ENCODE measurements at places on chromosomes 4 and X.

- no peak for DNase-seq
Measured at GRCh38 chrX:57289089-57289488, 2.6 kb downstream of the FAAH2 start.

- no peak for DNase-seq
Measured at GRCh38 chr4:5869966-5870619, 22.8 kb downstream of the CRMP1 start.

GRCh38 chr4:81164623-81165416, 50.2 kb downstream of the PRKG2 start:
- no peak for DNase-seq

GRCh38 chr4:124997124-124997523, 284.6 kb upstream of the ANKRD50 start:
- no peak for DNase-seq

DNA sequence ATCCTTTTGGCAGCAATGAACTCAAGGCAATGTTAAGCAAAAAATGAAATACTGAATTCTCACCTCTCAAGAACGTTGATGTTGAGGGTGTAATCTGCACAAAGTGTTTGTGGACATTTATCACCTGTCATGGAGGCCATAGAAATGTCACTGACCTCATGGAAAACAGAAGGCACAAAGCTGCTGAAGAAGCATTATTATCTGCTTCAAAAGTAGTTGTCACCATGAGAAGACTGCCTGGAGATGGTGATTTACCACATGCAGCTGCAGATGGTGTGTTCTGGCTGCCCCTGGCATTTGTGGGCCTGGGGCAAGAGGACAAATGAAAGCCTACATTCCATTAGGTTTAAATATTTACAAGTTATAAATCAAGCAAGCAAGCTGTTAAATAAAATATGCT, 116.8 kb upstream of the RPS6KA3 start:
- DNase-seq, result no peak

DNA sequence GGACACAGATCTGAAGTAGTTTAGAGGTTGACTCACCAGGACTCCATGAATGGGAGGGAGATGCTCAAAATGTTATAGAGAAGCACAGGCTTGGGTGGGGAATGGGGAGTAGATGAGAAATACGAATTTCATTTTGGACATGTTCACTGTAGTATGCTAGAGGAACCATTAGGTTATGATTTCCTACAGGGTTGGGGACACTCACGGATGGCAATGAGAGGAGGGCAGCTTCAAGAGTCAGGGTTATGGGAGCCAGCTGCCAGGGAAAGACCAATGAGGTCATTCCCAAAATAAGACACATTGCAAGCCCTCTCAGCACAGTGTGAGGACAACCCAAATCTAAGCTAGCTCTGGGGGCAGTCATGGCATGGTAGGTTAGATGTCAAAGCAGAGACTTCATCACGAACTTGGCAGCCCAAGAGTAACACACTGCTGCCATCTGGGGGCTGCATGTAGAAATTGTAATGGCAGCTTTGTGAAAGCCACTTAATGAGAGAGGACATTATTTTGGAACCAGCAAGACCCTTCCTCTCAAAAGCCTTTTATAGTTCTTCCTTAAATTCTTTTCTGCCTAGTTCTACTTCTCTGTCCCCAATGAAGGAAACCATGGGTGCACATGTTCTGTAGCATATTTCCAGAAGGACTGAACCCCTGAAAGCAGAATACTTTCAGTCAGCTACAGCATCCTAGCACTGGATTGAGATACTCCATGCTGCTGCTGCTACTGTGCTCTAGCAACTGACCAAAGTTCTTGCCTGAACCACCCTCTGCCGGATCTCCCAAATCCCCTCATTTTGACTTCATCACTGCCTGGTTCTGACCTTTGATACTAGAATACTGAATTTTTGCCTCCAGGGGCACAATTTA, 16.2 kb upstream of the ZCCHC12 start:
- DNase-seq, result no peak

GRCh38 chr4:174047363-174047762, 236.1 kb downstream of the FBXO8 start:
- no peak for DNase-seq

- no peak for DNase-seq
Measured at GRCh38 chr4:127632420-127633403, at the start of gene INTU. Gene INTU (plus strand): TSS chr4:127632957. CDS start chr4:127633035, 78 bp downstream.

DNA sequence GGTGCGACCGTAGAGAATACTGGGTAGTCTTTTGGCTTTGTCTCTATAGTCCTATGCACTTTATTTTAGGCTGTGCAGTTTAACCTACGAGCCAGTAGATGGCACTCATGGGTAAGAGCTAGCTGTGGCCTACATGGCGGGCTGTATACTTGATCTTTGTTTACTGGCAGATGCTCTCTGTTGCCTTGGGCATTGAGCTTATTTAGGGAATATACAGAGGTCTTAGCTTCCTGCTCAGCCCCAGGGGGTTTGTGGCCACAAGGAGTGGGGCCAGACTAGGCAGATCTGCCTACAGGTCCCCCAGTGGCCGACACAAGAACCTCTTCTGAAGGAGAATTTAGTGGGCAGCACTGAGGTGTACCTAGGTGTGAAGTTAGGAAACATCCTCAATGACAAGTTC, 227.6 kb upstream of the HDX start:
- DNase-seq, result no peak

DNA sequence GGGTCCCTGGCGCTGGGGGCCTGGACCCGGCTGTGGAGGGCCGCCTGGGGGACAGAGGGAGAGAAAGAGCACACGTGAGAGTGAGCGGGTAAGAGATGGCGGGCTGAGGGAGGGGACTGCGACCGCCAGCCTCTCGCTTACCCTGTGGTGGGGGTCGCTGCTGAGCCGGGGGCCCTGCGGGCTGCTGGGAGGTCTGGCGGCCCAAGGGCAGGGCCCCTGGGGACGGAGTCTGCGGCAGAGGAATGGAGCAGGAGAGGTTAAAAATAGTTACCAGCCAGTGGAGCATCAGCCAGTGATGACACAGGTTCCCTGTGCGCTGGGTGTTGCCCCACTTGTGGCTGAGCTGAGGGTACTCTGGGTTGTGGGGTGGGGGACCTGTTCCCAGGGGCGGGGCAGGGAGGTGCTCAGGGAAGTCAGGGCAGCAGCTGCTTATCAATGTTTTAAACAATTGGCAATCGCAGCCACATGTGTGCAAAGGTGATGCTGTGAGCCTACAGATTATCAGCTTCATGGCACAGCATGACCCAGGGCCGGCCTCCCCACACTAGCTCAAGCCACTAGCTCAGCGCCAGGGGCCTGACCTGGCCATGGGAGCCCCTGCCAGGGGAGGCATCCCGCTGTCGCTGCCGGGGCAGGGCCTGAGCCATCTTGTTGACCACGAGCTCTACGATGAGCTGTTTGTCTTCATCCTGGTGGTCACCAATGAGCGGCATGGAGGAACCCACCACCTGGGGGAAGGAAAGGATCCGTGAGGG, 7.5 kb upstream of the TIMP1 start:
- no peak for DNase-seq

GRCh38 chrX:148282504-148282903, 217.9 kb upstream of the AFF2 start:
- DNase-seq, result no peak

DNA sequence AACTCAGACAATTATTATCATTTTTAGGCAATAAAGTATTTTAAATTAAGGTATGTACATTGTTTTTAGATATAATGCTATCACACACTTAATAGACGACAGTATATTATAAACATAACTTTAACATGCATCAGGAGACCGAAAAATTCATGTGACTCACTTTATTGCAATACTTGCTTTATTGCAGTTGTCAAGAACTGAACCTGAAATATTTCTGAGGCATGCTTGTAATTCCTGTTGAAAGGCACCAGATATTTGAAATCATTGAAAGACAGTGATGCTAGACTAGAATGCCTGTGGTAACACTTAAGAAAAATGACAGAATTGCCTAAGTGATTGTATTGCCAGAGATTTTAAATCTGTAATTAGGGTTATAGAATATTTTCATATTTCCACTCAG, 175.6 kb upstream of the MAGEB2 start:
- DNase-seq, result no peak

DNA sequence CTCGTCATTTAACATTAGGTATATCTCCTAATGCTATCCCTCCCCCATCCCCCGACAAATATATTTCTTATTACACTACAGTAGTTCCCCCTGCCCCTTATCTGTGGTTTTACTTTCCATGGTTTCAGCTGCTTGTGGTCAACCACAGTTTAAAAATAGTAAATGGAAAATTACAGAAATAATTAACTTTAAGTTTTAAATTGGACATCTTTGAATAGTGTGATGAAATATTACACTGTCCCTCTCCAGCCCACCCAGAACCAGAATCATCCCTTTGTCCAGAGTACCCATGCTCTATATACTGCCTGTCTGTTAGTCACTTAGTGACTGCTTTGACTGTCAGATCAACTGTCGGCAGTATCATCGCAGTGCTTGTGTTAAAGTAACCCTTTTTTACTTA, 47.4 kb upstream of the VEGFC start:
- no peak for DNase-seq

DNA sequence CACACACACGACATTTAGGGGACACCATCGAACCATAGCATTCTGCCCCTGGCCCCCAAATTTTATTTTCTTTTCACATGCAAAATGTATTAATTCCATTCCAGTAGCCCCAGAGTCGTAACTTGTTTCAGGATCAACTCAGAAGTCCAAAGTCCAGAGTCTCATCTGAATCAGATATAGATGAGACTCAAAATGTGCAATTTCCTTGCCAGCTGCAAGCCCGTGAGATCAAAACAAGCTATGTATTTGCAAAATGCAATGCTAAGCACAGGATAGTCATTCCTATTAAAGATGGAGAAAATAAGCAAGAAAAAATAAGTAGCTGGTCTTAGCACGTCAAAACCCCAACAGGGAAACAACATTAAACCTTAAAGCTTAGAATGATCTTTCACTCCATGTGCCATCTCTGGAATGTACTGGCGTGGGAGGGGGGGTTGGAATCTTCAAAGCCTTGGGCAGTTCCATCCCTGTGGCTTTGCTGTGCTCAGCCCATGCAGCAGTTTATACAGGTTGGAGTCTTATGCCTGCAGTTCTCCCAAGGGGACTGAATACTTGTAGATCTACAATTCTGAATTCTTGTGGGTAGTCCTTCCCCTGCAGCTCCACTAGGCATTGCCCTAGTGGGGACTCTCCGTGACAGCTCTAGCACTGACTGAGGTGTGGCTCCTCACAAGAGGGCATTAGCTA, 47.7 kb upstream of the SYTL5 start:
- DNase-seq, result no peak

- no peak for DNase-seq
Measured at GRCh38 chr4:184653650-184654049, 4.1 kb downstream of the PRIMPOL start.

GRCh38 chr4:99102634-99103033, 14.0 kb upstream of the ADH5 start:
- DNase-seq, result no peak

- no peak for DNase-seq
Measured at GRCh38 chr4:68152411-68152810, 22.7 kb upstream of the TMPRSS11F start.

GRCh38 chrX:2549876-2550275, 49.1 kb upstream of the DHRSX start:
- no peak for DNase-seq

GRCh38 chr4:7414736-7415510, 19.8 kb downstream of the PSAPL1 start:
- DNase-seq, result no peak

DNA sequence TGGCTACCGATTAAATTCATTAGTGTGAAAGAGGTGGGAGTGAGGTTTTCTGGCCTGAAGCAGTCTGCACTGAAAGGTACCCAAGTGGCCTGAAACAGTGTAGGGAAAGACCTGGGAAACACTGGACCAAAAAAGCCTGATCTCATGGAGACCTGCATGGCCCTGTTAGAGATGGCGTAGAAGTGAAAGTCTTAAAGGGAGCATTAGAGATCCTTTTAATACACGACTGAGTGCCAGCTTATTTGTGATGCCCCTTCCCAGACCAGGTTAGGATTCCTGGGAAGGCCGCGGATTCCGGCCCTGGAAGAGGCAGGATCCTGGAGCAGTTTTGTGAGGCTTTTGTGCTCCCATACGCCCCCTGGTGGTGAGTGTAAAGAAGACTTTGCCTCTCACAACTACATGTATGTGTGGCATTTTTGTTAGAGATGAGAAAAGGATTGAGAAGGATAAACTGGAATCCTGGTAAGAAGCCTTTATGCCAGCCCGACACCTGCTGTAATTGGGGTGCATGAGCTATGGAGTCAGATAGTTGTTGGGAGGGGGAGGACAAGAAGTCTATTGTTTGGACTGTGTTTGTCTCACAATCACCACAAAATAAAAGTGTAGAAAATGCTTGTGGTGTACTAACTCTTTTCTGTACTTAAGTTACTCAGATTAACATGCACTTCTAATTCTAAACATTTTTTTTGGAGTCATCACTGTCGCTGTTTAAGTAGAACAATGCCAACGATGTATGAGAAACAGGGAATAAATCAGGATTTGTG, 54.0 kb downstream of the JADE1 start:
- DNase-seq, result no peak
